HFF-Myc (cell line): ENCODE measurements at places on chromosomes 6 and 20.

- no peak for DNase-seq
Observed at GRCh38 chr6:82823361-82823760, 242.3 kb downstream of the UBE3D start.

DNA sequence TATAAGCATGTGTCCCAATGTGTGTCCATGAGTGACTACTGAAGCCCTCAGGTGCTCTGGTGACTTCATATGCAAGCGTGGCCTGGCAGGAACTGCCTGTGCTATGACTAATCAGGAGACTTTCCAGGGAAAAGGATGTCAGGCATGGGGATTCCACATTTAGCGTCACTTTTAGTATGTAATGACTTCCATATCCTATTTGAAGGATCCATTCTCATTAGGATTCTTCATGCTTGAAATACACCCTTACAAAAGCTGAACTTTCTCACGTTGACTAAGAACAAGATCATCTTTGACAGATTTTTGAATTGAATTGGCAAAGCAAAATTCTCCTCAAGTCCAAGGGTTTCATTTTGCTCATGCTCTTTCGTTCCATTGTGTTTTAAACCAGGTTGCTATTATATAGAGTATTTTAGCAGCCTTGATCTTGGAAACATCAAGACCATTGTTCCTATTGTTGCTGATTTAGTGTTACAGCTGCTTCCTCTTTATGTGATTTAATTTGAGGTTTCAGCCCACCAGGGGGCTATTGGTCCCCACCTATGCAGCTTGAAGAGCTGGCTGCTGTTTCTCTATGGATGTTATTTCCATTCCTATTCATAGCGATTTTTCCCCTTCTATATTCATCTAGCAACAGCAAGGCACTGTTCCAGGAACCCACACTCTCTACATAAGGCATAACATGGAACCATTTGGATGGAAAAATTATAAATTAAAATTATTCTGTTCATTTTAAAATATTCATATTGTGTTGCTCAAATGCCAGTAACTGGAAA is 418.6 kb downstream of the CDKAL1 start:
- DNase-seq = peak; percentile 80

GRCh38 chr6:133315811-133316210 is 74.7 kb downstream of the EYA4 start:
- no peak for DNase-seq

DNA sequence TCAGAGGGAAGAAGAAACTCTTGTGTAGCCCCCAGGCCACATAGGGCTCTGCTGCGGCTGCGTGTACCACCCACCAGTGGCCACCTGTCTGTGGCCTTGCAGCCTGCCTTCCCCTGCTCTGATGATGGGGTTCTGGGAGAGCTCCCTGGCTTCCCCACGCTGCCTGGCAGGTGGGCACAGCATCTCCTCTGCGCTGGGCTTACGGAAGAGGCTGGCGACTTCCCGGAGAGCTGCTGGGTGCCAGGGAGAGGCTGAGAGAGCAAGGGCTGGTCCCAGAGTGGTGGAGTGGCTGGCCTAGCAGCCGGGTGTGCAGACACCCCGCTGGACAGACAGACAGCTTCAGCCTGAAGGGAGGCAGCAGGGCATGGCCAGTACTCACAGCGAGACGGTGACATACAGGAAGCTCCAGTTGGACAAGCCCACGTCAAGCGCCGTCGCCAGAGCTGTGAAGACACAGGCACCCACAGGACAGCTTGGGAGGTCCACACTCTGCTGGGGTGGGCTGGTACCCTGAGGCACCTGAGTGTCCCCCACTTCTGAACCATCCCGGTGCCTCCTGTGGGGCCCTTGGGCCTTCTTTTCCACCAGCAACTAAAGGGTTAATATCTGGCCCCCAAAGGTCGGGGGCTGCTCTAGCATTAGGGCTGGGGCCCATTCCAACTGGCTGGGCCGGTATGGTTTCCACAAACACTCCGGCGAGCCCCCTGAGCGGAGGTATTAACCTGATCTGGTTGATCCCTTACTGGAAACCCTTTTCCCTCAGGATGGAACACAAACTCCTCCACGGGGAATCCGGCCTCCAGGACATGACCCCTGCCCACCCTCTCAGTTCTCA is 48.1 kb upstream of the CDH22 start:
- no peak for DNase-seq

DNA sequence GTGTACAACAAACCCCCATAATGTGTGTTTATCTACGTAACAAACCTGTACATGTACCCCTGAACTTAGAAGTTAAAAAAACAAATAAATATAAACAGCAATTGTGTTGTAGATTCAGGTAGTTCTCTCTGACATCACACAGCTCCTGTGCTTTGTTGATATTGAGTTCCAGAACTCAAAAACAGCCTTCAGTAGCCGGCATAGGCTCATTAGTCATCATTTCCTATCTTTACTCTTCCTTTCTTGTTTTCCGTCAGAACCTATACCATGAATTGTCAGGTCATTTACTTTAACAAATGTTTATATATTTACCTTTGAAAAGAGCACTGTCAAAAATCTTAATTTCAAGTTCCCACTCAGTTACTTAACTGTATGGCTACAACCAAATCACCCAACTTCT is 88.8 kb downstream of the ADTRP start:
- DNase-seq = no peak

- DNase-seq = peak; percentile 36
Observed at GRCh38 chr6:11586536-11586935, 49.0 kb downstream of the TMEM170B start.

DNA sequence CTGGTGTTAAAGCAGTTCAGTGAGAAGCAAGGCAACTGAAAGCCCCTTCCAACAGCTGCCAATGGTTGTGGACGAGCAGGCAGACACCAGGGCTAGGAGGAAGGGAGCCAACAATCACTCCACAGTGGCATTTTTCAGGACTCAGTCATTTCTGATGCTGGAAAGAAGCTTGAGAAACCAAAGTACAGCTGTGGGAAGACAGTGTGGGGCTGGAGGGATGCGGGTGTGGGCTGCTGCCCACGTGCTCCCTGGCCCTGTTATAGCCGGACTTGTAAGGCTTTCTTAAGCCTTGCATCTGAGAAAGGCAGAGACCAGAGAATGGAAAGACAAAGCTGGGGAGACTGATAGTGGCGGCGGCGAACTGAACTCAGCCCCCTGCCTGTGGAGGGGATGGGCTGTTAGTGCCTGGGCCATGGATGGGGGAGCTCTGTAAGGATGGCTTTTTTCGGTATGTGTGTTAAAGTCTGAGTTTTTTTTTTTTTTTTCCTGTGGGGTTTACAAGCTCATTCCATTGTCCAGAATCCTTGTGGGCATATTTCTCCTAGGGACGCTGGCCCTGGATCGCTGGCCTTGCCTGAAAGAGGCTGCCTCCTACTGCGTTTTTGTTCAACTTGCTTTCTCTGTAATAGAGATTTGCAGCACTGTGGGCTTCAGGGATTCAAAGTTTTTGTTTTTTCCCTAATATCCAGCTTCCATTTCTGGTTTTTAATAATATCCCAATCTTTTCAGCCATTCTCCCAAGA is 91.7 kb downstream of the GJA10 start:
- peak; percentile 35 for DNase-seq

- DNase-seq = no peak
Observed at GRCh38 chr6:134282816-134283215, 35.1 kb downstream of the SGK1 start.

DNA sequence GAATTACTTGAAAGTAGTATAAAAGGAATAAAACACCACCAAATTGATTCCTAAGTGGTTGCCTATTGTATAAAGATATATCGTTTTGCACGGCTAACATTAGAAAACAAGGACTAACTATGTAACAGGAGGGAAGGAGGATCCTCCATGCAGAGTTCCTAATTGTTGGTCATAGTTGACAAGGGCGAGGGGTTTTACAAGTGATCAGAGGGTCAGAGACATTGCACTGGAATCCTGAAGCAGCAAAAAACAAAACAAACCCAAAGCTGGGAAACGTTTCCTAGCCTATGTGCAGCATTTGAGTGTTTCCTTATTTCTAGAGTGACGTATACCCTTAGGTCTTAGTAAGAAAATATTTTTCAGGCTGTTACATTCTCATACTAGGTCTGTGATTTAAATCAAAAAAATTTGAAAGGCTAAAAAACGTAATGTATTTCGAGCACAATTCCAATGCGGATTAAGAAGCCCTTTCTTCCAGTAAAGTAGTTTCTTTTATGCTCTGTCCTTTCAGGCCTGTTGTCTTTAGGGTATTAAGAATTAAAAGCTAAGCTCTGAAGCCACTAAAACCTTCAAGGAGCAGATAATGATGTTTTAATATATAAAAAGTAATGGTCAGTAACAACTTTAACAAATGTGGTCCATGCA is 373.8 kb upstream of the MMS22L start:
- DNase-seq = no peak

DNA sequence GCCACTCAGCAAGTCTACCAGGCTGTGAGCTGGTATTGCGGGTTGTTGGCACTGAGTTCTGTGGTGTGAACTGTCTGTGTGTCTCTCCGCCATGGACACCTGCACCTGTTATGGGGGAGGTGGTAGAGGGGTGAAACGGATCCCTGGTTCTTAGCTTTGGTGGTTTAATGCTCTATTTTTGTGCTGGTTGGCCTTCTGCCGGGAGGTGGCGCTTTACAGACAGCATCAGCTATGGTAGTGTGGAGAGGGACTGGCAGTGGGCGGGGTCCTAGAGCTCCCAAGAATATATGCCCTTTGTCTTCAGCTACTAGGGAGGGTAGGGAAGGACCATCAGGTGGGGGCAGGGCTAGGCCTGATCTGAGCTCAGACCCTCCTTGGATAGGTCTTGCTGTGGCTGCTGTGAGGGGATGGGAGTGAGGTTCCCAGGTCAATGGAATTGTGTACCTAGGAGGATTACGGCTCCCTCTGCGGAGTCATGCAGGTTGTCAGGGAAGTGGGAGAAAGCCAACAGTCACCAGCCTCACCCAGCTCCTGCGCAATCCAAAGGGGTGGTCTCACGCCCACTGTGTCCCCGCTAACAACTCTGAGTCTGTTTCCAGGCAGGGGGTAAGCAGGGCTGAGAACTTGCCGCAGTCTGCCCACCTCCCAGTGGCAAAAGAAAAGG is 154.3 kb downstream of the CCDC170 start:
- no peak for DNase-seq

GRCh38 chr20:34824452-34824805 is 1.0 kb downstream of the NCOA6 start:
- no peak for DNase-seq

DNA sequence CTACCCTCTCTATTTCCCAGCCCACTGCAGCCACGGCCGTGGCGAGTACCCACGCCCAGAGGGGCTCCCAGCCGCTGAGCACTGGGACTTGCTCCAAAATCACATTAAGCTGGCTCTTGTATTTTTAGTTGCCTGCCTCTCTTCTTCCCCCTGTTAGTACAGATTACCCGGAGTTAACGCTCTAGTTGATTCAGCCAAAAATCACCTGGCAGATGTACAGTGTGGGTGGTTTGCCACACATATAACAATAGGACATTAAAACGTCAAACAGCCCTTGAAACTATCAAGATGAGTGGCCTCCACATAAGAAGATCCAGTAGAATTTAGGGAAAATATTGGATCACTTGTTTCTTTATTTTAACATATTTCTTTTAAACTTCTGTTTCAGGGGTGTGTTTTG is 268.8 kb upstream of the PRDM1 start:
- DNase-seq = no peak

GRCh38 chr6:5569491-5569890 is 308.2 kb downstream of the FARS2 start:
- DNase-seq = peak; percentile 2

DNA sequence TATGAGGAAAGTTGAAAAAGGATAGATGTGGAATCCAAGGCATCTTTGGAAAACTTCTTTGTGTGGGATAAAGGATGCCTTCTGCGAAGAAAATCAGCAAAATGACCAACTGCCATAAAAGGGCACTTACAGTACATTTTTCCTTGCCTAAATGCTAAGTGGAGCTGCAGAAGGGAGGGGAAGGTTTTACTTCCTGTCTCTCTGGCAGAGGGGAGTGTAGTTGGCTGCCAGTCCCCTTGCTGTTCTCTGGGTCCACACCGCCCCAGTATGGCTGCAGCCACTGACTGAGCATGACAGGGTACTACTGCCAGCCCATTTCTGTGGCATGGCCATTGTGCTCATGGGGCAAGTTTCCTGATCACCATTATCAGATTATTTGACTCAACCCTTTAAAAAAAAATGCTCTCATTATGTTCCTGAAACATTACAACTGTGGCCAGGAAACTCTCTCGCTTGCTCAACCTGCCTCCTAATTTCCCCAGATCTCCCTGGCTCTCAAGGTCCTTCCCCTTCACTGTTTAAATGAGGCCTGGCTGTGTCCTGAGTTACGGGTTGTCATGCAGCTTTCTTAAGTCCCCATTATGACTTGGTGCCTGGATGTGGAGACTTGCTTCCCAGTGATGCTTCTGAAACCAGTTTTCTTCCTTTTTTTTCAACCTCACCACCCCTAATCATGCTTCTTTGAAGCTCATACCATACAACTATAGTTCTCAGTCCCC is 34.5 kb upstream of the FAM184A start:
- no peak for DNase-seq

DNA sequence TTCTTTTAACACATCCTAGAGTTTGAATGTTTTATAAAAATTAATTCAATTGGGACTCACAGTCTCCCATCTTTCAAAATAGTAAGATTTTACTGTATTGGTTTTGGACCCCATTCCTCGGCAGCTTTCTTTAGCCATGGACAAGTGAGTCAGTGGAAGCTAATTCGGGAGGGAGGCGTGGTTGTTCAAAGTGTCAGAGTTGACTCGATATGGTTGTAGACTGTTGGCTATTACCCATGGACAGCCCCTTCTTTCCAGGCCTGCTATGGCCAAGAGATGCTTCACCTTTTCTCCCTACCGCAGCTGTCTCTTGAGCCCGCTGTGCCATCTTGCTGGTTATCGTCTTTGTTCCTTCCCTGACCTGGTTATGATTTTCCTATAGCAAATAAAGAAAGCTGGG is 243.0 kb downstream of the CD83 start:
- no peak for DNase-seq

GRCh38 chr6:42889815-42890214 is 10.4 kb downstream of the RPL7L1 start:
- DNase-seq = no peak

GRCh38 chr6:139112146-139112545 is 22.7 kb upstream of the HECA start:
- no peak for DNase-seq

- DNase-seq = no peak
Observed at GRCh38 chr6:127462376-127462775, 3.2 kb upstream of the KIAA0408 start.

GRCh38 chr20:58143531-58143930 is 84.9 kb downstream of the ANKRD60 start:
- no peak for DNase-seq
